ENCODE measurements at places on chromosomes 2 and 18. TPM values are rescaled to one million over a fixed set of nuclear protein-coding genes. Genes with fewer than 3 reads are reported as not detected.

ZNF24 gene
- 66.6 TPM for total RNA-seq

TOGARAM2 gene
- total RNA-seq = under 0.01 TPM

ASXL2 gene
- total RNA-seq = 5.9 TPM

EMX1 gene
- total RNA-seq = 11.1 TPM

ATOH8 gene
- total RNA-seq = 1.7 TPM

MC2R gene
- total RNA-seq = not detected

All from temporal lobe (tissue), 4 donors.